ENCODE measurements at places on chromosomes 11 and 22. TPM values are rescaled to one million over a fixed set of nuclear protein-coding genes. Genes with fewer than 3 reads are reported as not detected.
A peak's percentile ranks its signal among the peaks of the same experiment; 100 is the strongest.

DNA sequence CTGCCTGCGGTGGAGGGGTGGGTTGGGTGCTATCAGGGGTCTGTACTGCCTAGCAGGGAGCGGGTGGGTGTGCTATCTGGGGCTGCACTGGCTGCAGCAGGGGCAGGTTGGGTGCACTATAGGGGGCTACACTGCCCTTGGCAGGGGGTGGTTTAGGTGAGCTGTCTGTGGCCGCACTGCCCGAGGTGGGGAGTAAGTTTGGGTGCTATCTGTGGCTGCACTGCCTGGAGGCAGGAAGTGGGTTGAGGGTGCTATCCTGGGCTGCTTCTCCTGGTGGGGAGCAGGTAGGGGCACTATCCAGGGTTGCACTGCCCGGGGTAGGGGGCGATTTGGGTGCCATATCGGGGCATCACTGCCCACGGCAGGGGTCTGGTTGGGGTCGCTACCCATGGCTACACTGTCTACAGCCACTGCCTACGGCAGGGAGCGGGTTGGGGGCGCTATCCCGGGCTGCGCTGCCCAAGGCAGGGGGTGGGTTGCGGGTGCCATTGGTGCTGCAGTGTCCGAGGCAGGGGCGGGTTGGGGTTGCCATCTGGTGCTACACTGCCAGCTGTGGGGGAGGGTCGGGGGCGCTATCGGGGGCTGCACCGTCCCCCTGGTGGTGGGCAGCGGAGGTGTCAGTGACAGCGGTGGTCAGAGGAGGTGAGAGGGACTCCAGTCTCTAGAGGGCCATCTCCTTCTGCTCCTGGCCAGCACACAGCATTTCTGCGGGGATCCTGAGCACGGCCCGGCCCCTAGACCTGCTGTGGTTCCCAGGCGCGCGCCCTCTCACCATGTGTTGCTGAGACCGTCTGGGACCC lies 1.3 kb upstream of the RFPL2 start:
- peaks cover 16% of the 10 kb centered on the region for H3K27me3 ChIP-seq
- H3K4me1 ChIP-seq, result no peaks in the 10 kb centered on the region
- H3K27ac ChIP-seq, result no peak overlapping the region
- no peaks in the 10 kb centered on the region for H3K36me3 ChIP-seq
- H3K4me3 ChIP-seq, result no peak overlapping the region
- DNase-seq, result no peak

DNA sequence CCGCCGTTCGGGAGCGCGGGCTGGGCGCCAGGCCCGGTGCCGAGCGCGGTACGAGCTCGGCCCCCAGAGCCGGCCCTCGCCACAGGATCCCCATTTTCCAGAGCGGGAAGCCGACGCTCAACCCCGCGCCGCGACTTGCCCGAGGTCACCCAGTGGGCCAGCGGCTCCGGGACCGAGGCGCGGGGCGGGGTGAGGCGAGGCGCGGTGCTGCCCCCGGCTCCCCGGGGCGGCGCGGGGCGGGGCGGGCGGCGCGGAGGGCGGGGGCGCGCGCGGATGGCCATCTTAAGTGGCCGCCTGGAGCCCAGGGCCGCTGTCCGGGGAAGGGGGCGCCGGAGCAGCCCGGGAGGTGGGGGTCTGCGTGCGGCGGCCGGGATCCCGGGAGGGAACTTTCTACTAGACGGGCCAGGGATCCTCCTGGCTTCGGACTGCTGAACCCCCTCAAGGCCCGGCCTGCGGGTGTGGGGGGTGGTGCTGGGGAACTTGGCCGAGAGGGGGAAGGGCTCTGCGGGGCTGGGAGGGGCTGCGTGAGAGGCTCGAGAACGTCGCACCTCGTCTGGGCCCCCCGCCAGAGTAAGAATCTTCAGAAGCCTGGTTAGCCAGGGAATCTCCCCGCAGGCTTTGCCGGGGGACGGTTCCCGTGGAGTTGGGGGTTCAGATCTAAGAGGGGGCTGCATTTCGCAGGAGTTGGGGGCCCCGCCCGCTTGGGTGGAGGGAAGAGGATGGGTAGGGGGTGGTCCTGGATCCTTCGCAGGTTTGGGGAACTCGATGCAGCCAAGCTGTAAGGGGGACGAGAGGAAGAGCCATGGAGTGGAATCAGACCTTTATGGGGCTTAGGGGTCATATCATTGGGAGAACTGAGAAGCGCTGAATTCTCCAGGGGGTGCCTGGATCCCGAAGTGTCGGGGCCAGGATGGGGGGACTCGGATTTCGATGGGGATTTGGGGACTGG lies 678 bp upstream of the INPPL1 start:
- H3K36me3 ChIP-seq, result peaks cover 4% of the 10 kb centered on the region
- no peaks in the 10 kb centered on the region for H3K27me3 ChIP-seq
- peak overlapping the region; percentile 63 for H3K27ac ChIP-seq
- peak overlapping the region; percentile 86 for H3K4me3 ChIP-seq
- peaks cover 10% of the 10 kb centered on the region for H3K4me1 ChIP-seq

Gene BIRC3
- polyA plus RNA-seq, result 2.1 TPM

GRCh38 chr11:114972105-114972504 lies 293.8 kb downstream of the NXPE2 start:
- no peak for DNase-seq
- no peaks in the 10 kb centered on the region for H3K4me1 ChIP-seq
- H3K27ac ChIP-seq, result no peak overlapping the region
- H3K36me3 ChIP-seq, result no peaks in the 10 kb centered on the region
- H3K4me3 ChIP-seq, result no peak overlapping the region
- no peaks in the 10 kb centered on the region for H3K27me3 ChIP-seq

- H3K27me3 ChIP-seq, result no peaks in the 10 kb centered on the region
- H3K4me3 ChIP-seq, result no peak overlapping the region
- DNase-seq, result no peak
- H3K27ac ChIP-seq, result no peak overlapping the region
- no peaks in the 10 kb centered on the region for H3K4me1 ChIP-seq
These were observed 75.4 kb upstream of the FSHB start for GRCh38 chr11:30155428-30155827.

DNA sequence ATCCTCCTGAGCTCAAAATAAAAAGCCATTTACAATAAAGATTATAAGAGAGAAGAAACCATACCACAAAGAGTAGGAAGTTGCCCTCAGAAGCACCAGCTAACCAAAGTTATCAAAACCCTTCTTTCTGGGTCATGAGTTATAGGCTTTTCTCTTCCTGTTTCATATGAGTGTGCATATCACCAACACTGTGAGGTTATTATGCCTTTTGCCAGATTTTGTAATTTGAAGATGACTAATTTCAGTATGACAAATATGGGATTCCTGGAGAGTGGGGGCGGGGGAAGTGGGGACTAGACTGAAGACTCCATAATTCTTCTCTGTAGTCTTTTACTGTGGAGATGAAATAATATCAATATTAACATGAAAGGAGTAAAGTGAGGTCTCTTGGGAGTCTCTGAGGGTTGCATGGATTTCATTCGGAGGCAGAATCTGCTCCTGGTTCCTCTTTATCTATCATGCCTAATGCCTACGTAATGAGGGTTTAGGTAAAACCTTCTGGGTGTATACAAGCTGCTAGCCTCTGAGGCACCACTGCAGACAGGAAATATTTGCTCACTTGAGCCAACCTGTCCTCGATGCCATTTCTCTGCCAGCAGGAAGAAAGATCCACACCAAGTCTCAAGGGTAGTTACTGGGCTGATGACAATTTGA lies 2.1 kb downstream of the LPXN start:
- H3K36me3 ChIP-seq, result no peaks in the 10 kb centered on the region
- DNase-seq, result no peak
- no peaks in the 10 kb centered on the region for H3K27me3 ChIP-seq
- peak overlapping the region; percentile 100 for H3K27ac ChIP-seq
- H3K4me1 ChIP-seq, result peaks cover 49% of the 10 kb centered on the region

DNA sequence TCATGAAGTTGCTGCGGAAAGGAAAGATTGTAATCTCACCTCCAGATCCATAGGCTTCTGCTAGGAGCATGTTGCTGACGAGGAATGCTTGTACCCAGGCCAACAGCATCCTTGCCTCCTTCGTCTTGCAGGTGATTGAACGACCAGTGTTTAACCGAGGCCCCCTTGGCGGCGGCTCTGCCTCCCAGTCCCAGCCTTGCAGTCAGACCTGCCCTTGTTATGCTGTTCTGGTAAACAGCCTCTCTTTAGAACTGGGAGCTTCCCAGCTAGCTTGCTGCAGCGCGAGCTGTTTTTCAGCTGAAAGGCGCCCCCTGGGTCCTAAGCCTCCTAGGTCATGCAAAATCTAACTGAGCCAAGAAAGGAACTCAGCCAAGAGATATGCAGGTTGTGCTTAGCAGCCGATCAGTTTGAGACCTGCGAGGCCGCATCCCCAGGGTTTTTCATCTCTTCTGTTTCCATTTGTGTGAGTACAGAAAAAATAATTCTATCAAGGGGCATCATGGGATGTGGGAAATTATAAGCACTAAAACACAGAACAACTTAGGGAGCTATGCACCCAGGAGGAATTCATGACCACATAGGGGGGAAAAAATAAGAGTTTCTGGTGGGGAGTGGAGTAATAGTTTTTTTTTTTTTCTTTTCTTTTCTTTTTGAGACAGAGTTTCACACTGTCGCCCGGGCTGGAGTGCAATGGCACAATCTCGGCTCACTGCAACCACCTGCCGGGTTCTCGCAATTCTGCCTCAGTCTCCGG lies at the start of gene PIK3IP1:
Gene PIK3IP1, minus strand, starts transcription at position 253 of the 754 bp plus-strand sequence. Its CDS starts 144 bp downstream, at position 109.
- H3K4me3 ChIP-seq, result peak within 1 kb of the TSS; percentile 66
- DNase-seq, result peak; percentile 46

- H3K36me3 ChIP-seq, result no peaks in the 10 kb centered on the region
- H3K27me3 ChIP-seq, result no peaks in the 10 kb centered on the region
- no peak overlapping the region for H3K4me3 ChIP-seq
- no peak overlapping the region for H3K27ac ChIP-seq
- DNase-seq, result no peak
- no peaks in the 10 kb centered on the region for H3K4me1 ChIP-seq
These were observed 81.3 kb downstream of the MYO18B start for GRCh38 chr22:25823276-25823675.

DNA sequence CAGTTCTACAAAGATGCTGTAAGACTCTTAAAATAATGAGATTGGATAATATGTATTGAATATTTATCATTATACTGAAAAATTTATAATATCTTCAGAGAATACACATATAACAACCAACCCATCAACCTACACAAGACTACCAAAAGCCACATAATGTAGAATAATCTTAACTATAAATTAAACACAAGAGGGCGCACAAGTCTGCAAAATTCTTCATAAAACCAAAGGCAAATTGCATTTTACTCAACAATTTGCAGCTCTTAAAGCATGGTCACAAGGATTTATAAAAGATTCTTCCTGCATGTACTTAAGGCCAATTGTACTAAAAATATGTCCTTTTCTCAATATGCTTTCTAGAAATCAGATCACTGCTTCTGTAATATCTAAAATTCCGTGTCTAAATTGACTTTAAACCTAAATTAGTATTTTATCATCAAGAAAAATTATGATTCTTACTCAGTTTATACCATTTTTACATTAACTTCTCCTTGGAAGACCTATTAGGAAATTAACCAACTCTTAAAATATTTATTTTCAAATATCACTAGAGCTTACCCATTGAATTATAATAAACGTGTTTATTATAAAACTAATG lies 79.0 kb downstream of the TTC28 start:
- peak; percentile 21 for DNase-seq
- no peaks in the 10 kb centered on the region for H3K4me1 ChIP-seq
- no peaks in the 10 kb centered on the region for H3K36me3 ChIP-seq
- H3K27me3 ChIP-seq, result no peaks in the 10 kb centered on the region
- no peak overlapping the region for H3K27ac ChIP-seq

Gene POTEH
- polyA plus RNA-seq, result not detected

Gene SLC15A3
- 2.0 TPM for polyA plus RNA-seq

DNA sequence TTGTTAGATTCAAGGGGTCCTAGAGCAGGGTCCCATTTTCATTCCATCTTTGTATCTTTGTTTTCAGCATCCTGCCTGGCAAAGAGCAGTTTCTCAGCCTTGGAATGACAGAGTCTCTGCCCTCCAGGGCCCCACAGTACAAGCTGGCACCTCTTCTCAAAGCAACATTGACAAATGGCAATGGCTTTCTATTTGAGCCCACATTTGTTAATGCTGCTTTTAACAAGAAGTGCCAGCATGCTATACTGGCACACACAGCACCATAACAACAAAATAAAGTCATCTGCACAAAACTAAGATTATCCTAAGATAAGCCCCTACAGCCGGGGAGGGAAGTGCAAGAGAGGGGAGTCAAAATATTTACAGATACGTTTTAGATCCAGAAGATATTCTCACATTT lies 309.7 kb upstream of the C11orf87 start:
- H3K4me1 ChIP-seq, result no peaks in the 10 kb centered on the region
- H3K27ac ChIP-seq, result no peak overlapping the region
- H3K27me3 ChIP-seq, result no peaks in the 10 kb centered on the region
- no peak overlapping the region for H3K4me3 ChIP-seq

DNA sequence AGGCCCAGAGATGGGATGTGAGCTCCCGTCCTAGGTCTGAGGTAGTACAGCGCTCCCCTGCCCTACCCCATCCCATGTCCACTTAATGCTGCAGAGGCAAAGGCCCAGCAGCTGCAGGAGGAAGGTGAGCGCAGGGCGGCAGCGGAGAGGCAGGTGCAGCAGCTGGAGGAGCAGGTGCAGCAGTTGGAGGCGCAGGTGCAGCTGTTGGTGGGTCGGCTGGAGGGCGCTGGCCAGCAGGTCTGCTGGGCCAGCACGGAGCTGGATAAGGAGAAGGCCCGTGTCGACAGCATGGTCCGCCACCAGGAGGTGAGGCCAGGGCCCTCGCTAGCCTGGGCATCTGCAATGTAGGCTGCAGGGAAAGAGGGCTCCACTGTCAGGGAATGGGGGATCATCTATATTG lies 15.2 kb downstream of the CCDC157 start:
- H3K27ac ChIP-seq, result no peak overlapping the region
- no peaks in the 10 kb centered on the region for H3K27me3 ChIP-seq
- DNase-seq, result no peak

Gene HBB
- polyA plus RNA-seq, result not detected

DNA sequence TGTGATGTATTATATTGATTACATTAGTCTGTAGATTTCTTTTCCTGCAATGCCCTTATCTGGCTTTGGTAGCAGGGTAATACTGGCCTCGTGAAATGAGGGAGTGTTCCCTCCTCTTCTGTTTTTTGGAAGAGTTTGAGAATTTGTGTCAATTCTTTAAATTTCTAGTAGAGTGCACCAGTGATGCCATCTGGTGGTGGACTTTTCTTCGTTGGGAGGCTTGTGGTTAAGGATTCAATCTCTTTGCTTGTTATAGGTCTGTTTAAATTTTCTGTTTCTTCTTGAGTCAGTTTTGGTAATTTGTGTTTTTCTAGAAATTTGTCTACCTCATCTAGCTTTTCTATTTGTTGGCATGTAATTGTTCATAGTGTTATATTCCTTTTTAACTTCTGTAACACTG lies 18.9 kb downstream of the SHANK3 start:
- H3K36me3 ChIP-seq, result no peaks in the 10 kb centered on the region
- H3K4me1 ChIP-seq, result peaks cover 14% of the 10 kb centered on the region
- H3K27me3 ChIP-seq, result no peaks in the 10 kb centered on the region
- no peak overlapping the region for H3K4me3 ChIP-seq
- no peak overlapping the region for H3K27ac ChIP-seq
